ENCODE measurements at places on chromosomes 1 and 21.

- DNase-seq, result no peak
These were observed 682.6 kb downstream of the RWDD3 start for GRCh38 chr1:95916616-95917015.

DNA sequence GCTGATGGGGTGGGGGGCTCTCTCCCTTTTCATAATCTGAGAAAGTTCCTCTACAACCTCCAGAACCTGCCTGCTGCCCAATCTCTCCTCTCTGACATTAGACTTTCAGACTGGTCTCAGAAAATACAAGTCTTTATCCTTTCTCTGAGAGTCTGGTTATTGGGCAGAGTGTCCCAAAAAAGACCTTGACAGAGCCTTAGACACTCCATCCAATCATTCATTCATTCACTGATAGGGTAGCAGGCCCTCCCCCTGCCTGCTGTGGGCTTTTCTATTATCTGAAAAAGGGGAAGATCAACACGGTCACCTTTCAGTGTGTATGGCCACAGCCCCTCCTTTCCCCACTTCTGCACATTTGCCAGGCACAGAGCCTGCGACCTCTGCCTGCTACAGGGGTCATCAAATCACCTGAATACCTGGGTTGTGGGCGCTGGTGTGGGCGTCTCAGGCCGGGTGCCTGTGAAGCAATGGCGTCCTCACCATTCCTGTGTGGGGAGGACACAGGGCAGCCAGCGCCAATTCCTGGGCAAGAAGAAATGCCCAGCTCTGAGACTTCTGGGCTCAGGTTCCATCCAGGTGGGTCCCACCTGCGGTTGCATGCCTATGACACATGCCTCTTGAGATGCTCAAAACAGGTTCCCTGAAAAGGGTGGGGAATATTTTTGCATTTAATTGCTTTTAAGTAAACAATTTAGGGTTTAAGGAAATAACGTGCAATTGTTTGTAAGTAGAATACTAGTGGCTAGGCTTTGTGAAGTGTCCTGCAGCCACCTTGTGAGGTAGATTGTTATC, 52.8 kb downstream of the ELK4 start:
- no peak for DNase-seq

- no peak for DNase-seq
These were observed 483.6 kb downstream of the LTN1 start for GRCh38 chr21:28509031-28509430.

GRCh38 chr1:22628698-22629444, 7.6 kb upstream of the C1QA start:
- DNase-seq, result no peak

DNA sequence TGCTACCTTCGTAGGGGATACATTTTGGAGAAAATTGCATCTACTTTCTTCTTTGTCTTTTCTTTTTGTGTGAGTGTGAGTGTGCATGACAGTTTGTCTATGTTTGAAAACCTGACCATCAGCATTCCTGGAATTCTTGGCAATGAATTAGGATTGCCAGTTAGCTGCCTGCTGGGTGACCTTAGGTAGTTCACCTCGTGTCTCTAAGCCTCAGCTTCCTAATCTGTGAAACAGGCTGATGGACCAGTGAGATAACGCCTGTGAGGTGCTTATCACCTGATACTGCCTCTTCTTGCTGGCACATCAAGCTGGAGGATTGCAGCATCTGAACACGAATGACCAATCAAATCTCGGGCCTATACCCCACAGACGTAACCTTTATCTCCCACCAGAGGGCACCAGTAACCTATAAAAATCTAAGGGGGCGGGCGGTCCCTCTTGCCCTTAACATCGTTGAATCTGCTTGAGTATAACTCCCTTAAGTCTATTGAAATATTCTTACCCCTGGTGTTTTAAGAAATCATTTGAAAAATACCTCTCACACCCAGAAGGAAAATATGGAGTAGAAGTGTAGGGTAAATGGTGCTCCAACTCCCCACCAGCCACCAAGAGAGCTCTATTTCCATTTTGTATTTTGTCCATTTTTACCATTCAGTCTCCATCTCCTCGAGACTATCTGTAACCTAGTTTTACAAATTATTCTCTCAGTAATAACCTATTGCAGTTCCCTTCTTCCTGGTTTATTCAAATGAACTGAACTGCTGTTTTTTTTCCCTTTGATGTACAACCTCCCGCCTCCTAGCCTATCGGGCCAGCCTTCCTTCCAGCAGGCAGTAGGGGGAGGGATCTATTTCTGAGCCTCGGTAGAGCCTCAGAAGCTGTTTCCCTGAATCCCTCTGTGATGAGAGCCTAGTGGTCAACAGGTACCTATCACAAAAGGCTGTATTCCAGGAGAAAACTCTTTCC, 49.7 kb downstream of the MDM4 start:
- peak; percentile 84 for DNase-seq

- no peak for DNase-seq
These were observed 484.1 kb upstream of the VAMP3 start for GRCh38 chr1:7287013-7287412.

- DNase-seq, result peak; percentile 42
These were observed 45.3 kb downstream of the HHAT start for GRCh38 chr1:210373878-210374599.

Data from CD4-positive, alpha-beta T cell treated with Interferon alpha-2 for 1 hour (primary cell).